H9 (cell line): ENCODE measurements at places on chromosomes 5 and 9.
A peak's percentile ranks its signal among the peaks of the same experiment; 100 is the strongest.

- DNase-seq = no peak
- H3K27me3 ChIP-seq = no peaks in the 10 kb centered on the region
- no peaks in the 10 kb centered on the region for H3K4me1 ChIP-seq
- H3K27ac ChIP-seq = no peak overlapping the region
These were observed 76.1 kb upstream of the CXCL14 start for GRCh38 chr5:135654761-135655467.

GRCh38 chr5:53030893-53031292, 41.7 kb downstream of the ITGA2 start:
- H3K27me3 ChIP-seq = no peaks in the 10 kb centered on the region
- H3K27ac ChIP-seq = no peak overlapping the region
- H3K36me3 ChIP-seq = no peaks in the 10 kb centered on the region
- no peak for DNase-seq
- H3K4me1 ChIP-seq = no peaks in the 10 kb centered on the region; the same call in 1 of the 2 replicates

- peaks cover 3% of the 10 kb centered on the region; the same call in 1 of the 2 replicates for H3K27me3 ChIP-seq
- H3K36me3 ChIP-seq = no peaks in the 10 kb centered on the region
- DNase-seq = no peak
- H3K4me1 ChIP-seq = no peaks in the 10 kb centered on the region; the same call in 1 of the 2 replicates
- no peak overlapping the region for H3K4me3 ChIP-seq
These were observed 4.1 kb downstream of the HBEGF start for GRCh38 chr5:140342287-140342686.

DNA sequence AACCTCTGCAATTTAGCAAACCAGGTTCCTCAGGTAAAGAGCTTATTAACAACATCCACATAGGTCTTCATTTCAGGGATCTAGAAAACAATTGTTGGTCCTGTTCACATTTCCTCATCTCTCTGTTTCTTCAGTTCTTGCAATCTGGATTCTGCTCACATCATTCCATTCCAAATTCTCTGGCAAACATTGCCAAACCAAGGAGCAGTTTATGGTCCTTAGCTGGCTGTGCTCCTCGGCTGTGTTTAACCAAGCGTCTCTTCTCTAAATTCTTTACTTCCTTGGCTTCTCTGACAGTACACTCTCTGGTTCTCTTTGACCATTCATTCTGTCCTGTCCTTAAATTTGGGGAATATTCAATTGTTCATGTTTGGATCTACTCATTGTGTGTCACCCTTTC, 65.8 kb upstream of the RANBP3L start:
- no peaks in the 10 kb centered on the region; the same call in 1 of the 2 replicates for H3K4me1 ChIP-seq
- H3K27me3 ChIP-seq = no peaks in the 10 kb centered on the region
- no peak overlapping the region for H3K4me3 ChIP-seq
- no peak for DNase-seq
- H3K36me3 ChIP-seq = no peaks in the 10 kb centered on the region
- no peak overlapping the region for H3K27ac ChIP-seq

DNA sequence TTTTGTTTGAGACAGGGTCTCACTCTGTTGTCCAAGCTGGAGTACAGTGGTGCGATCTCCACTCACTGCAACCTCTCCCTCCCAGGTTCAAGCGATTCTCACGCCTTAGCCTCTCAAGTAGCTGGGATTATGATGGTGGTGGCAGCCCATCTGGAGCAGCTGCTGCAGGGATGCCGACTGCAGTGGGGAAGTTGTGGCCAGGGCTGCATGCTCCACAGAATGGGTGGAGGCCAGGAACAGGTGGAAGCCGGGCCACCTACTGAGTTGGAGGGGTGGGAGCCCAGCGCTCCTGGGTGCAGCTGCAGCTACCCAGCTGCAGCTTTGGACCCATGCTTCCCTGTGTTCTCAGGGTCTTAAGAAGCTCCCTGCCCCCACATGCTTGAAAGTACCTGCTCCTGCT, 99.7 kb downstream of the SCAI start:
- H3K27me3 ChIP-seq = no peaks in the 10 kb centered on the region
- H3K27ac ChIP-seq = no peak overlapping the region
- H3K36me3 ChIP-seq = peaks cover 13% of the 10 kb centered on the region
- no peak for DNase-seq
- H3K4me3 ChIP-seq = no peak overlapping the region

DNA sequence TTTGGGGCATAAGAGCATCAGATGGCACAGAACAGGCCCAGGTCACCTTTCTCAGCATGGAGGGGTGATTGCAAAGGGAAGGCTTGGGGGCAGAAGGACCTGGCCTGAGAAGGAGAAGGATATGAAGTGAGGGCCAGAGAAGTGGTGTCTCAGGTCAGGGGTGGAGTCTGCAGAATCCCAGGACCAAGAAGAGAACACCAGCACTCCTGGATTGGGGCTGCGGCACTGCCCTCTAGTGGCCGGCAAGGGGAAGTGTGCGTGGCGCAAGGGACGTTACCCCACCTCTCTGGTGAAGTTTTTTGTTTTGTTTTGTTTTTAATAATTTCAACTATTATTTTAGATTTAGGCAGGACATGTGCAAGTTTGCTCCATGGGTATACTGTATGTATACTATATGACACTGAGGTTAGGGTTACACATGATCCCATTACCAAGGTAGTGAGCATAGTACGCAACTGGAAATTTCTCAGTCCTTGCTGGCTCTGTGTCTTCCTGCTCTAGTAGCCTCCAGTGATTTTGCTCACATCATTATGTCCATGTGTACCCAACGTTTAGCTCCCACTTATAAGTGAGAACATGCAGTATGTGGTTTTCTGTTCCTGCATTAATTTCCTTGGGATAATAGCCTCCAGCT, 1548.6 kb downstream of the EFNA5 start:
- peaks cover 5% of the 10 kb centered on the region; the same call in 1 of the 2 replicates for H3K36me3 ChIP-seq
- no peaks in the 10 kb centered on the region for H3K27me3 ChIP-seq
- H3K4me1 ChIP-seq = no peaks in the 10 kb centered on the region
- peak; percentile 71 for DNase-seq

- H3K36me3 ChIP-seq = peaks cover 8% of the 10 kb centered on the region
- no peaks in the 10 kb centered on the region for H3K4me1 ChIP-seq
- no peak for DNase-seq
These were observed 86.6 kb downstream of the USP20 start for GRCh38 chr9:129921905-129922304.

DNA sequence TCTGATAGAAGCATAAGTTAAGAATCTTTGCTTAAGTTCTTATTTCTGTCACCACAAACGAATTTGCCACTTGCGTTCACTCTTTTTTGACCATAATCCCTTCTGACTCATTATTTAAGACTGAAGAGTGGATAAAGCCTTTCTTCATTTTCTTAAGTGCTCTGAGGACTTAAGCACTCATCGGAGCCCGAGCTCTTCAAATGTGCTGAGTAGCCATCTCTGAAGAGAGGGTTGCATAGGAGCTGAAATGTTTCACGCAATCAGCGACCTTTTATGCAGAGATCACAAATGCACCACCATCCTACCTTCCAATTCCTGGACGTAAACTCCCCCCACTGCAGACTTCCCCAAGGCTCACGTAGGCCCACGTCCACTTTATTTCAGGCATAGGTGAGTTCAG, 699.2 kb downstream of the IRX1 start:
- no peaks in the 10 kb centered on the region for H3K27me3 ChIP-seq
- no peak overlapping the region for H3K27ac ChIP-seq
- H3K4me1 ChIP-seq = no peaks in the 10 kb centered on the region
- DNase-seq = no peak
- no peak overlapping the region for H3K4me3 ChIP-seq

- H3K4me3 ChIP-seq = peak overlapping the region; percentile 70; the same call in 1 of the 3 replicates
- no peaks in the 10 kb centered on the region for H3K36me3 ChIP-seq
- H3K27me3 ChIP-seq = no peaks in the 10 kb centered on the region
- H3K4me1 ChIP-seq = peaks cover 2% of the 10 kb centered on the region; the same call in 1 of the 2 replicates
- H3K27ac ChIP-seq = no peak overlapping the region
- DNase-seq = peak; percentile 93
These were observed 272.6 kb downstream of the FANCC start for GRCh38 chr9:95044731-95045508.

GRCh38 chr5:38121420-38121819, 136.9 kb upstream of the EGFLAM start:
- DNase-seq = no peak
- H3K27ac ChIP-seq = no peak overlapping the region
- no peaks in the 10 kb centered on the region; the same call in 1 of the 2 replicates for H3K27me3 ChIP-seq
- no peak overlapping the region for H3K4me3 ChIP-seq

DNA sequence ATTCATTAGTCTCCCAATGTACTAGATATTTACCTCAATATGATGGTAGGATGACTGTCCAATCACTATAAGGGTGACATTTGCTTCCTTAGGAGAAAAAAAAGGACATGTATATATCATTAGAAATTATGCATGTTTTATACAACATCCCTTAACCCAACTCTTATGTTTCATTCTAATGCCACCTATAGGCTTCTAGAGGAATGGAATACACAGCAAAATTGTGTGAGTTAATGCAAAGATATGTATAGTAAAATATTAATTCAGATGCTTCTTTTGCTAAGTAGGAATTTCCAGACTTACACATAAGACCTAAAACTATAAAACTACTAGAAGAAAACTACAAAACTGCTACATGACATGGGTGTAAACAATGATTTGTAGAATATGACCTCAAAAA, 3.5 kb downstream of the PRXL2C start:
- H3K4me1 ChIP-seq = no peaks in the 10 kb centered on the region
- DNase-seq = no peak
- no peaks in the 10 kb centered on the region; the same call in 1 of the 3 replicates for H3K36me3 ChIP-seq
- no peaks in the 10 kb centered on the region for H3K27me3 ChIP-seq
- no peak overlapping the region for H3K4me3 ChIP-seq

DNA sequence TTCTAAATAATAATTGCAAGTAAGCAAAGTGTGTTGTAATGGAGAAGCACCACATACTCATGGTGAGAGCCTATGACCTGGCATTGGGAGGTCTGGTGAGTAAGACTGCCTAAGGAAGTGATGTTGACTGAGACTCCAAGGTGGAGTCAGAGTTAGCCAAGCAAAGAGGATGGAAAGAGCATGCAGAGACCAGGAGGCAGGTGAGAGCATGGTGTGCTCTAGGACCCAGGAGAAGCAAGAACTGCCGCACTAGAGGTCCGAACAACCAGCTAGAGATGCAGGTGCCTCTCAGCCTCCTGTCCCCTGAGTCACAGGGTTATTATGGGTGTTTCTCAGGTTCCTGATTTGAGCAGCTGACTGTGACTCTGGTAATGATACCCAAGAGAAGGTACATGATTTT, 27.3 kb downstream of the ANP32B start:
- peaks cover 58% of the 10 kb centered on the region for H3K36me3 ChIP-seq
- H3K27me3 ChIP-seq = no peaks in the 10 kb centered on the region
- no peak overlapping the region for H3K27ac ChIP-seq
- DNase-seq = peak; percentile 48

DNA sequence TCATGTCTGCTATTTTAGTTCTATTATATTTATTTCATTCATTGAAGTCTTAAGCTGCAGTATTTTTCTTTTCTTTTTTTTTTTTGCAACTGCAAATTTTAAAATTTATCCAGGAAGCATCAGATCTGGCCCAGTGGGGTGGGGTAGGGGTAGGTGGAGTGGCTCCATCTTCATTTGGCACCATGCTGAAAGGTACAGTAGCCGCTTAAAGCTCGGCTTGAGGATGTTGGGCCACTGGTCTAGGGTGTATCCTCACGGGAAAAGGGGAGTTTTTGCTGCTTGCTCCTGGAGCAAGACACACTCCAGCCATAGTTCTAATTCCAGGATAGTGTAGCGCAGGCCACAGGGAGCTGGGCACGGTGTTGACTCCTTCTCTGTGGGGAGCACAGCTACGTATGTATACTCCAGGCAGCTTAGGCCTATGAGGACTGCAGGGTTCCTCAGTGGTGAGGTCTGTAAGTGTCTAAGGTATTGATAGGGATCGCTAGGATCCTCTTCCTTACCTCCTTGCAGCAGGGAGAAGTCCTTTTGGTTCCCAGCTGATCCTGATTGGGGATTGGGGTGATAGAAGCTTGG, 22.7 kb downstream of the RCL1 start:
- H3K4me1 ChIP-seq = no peaks in the 10 kb centered on the region
- H3K27me3 ChIP-seq = no peaks in the 10 kb centered on the region
- H3K27ac ChIP-seq = no peak overlapping the region
- no peak for DNase-seq

DNA sequence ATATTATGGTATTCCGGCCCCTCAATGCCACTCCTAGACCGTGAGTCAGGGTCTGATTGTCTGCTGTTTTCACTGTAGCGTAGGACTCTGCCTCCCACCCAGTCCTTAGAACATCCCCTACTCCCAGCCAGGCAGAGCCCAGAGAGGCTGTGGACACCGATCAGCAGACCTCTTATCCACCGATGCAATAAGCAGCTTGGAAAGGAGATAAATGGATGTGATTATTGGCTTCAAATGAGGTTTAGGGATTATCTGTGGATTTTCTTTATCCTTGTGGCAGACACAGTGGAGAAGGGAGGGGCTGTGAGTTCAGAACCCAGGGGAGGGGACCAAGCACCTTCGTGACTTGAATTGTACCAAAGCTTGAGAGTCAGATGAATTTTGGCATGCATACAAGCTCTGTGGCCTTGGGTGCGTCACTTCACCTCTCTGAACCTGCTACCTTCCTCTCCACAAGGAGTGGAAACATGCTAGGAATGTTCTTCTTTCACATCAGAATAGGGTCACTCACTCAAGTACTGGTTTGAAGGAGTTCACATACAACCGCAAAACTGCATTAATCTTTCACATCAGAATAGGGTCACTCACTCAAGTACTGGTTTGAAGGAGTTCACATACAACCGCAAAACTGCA, 83.1 kb upstream of the CPLX2 start:
- H3K4me3 ChIP-seq = no peak overlapping the region
- no peaks in the 10 kb centered on the region for H3K27me3 ChIP-seq
- DNase-seq = no peak
- no peak overlapping the region for H3K27ac ChIP-seq
- no peaks in the 10 kb centered on the region for H3K36me3 ChIP-seq

DNA sequence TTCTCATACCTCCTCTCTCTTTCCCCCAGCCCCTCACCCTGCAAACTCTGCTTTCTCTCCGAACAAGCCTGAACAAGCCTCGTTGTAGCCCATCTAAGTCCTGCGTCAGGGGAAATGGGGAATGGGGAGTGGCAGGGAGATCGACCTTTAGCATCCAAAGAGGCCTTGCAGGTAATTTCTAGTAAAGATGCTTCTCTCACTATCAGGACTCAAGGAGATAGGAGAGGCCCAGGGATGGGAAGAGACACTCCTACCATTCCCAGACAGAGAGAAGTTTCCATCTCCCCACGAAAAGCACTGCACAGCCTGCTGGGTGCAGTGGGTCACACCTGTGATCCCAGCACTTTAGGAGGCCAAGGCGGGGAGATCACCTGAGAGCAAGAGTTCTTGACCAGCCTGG, 44.4 kb upstream of the CTNNA1 start:
- DNase-seq = no peak
- H3K4me3 ChIP-seq = no peak overlapping the region; the same call in 2 of the 3 replicates
- H3K27ac ChIP-seq = no peak overlapping the region
- H3K27me3 ChIP-seq = no peaks in the 10 kb centered on the region
- no peaks in the 10 kb centered on the region for H3K36me3 ChIP-seq
- H3K4me1 ChIP-seq = peaks cover 10% of the 10 kb centered on the region; the same call in 1 of the 2 replicates

GRCh38 chr9:22913518-22913917, 466.9 kb downstream of the DMRTA1 start:
- no peak overlapping the region for H3K4me3 ChIP-seq
- H3K36me3 ChIP-seq = no peaks in the 10 kb centered on the region

DNA sequence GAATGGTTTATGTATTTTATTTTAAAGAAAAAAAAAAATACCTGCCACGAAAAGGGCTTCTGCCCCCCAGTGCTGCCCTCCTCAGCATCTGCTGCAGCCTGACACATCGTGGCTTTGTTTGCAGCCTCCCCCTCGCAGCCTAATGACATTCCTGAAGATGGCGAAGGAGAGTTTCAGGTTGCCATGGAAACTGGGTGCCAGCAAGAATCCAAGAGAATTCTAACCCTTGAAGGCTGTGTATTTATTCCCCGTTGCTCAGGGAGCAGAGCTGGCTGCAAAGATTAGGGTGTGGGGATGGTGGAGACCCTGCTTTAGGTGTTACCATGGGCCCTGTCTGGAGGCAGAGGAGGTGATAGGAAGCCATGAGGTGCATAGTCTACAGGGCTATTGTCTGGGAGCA, 126.6 kb downstream of the NSG2 start:
- DNase-seq = peak; percentile 43
- H3K4me3 ChIP-seq = no peak overlapping the region
- H3K27me3 ChIP-seq = no peaks in the 10 kb centered on the region
- H3K36me3 ChIP-seq = no peaks in the 10 kb centered on the region
- no peaks in the 10 kb centered on the region for H3K4me1 ChIP-seq
- H3K27ac ChIP-seq = no peak overlapping the region
